ENCODE measurements at places on chromosomes 12 and 14. TPM values are rescaled to one million over a fixed set of nuclear protein-coding genes. Genes with fewer than 3 reads are reported as not detected.

DNA sequence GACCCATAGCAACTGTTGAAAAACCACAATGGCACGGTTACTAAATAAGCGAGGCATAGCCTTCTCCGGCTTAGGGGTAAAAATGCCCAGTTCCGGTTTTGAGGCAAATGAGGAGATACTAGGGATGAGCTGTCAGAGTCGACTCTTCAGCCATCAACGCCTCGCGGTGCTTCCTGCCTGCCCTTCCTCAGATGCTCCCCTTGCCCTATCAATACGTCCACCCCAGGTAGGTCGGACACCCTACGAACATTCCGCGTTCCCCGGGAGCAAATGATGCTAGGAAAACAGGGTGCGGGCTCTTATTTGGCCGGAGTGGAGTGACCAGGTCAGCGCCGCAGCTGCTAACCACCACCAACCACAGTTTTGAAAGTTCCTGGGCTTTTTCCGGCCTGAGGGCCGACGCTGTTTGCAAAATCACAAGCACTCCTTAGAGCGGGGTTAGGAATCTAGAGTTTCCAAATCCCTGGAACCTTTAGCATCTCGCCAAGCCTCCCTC is 1.2 kb downstream of the SRSF9 start:
- peaks cover 22% of the 10 kb centered on the region for H3K36me3 ChIP-seq
- H3K4me1 ChIP-seq: no peaks in the 10 kb centered on the region
- DNase-seq: peak; percentile 68
- peak overlapping the region; percentile 94 for H3K4me3 ChIP-seq
- no peaks in the 10 kb centered on the region for H3K27me3 ChIP-seq

GRCh38 chr14:105665247-105665950 is 139.0 kb downstream of the TMEM121 start:
- DNase-seq: no peak
- no peaks in the 10 kb centered on the region for H3K36me3 ChIP-seq
- H3K4me3 ChIP-seq: no peak overlapping the region
- H3K27me3 ChIP-seq: no peaks in the 10 kb centered on the region

GRCh38 chr14:33063521-33063920 is 124.8 kb downstream of the NPAS3 start:
- no peaks in the 10 kb centered on the region for H3K4me1 ChIP-seq
- no peak overlapping the region for H3K4me3 ChIP-seq
- DNase-seq: no peak
- no peak overlapping the region for H3K27ac ChIP-seq

- no peak for DNase-seq
- no peak overlapping the region for H3K27ac ChIP-seq
- H3K4me1 ChIP-seq: no peaks in the 10 kb centered on the region
- no peaks in the 10 kb centered on the region for H3K36me3 ChIP-seq
- H3K27me3 ChIP-seq: no peaks in the 10 kb centered on the region
Measured at GRCh38 chr12:61018571-61018970, 1241.6 kb upstream of the USP15 start.

DNA sequence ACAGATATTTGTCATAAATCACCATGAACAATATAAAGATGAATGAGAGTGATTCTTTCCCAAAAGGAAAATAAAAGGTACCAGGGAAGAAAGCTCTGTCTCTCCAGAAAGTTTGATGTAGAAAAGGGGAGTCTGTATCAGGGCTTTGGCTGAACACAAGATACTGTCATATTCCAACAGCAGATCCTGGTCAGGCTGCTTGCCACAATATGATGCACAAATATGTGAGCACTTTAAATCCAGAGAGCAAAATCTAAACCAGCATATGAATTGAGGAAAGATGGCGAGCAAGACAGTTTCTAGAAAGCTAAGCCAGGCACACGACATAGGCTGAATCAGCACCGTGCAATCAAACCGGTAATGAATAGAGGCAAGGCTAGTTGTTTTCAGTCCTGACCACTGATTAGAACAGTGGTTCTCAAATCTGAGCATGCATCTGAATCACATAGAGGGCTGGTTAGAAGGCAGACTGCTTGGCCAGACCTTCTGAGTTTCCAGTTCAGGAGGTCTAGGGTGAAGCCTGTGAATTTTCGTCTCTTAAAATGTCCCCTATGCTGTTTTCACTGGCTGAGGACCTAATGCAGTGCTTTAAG is 60.7 kb downstream of the PLCZ1 start:
- no peaks in the 10 kb centered on the region for H3K27me3 ChIP-seq
- no peaks in the 10 kb centered on the region for H3K36me3 ChIP-seq
- no peak for DNase-seq
- no peak overlapping the region for H3K4me3 ChIP-seq
- no peak overlapping the region for H3K27ac ChIP-seq

- peaks cover 1% of the 10 kb centered on the region for H3K36me3 ChIP-seq
- DNase-seq: peak; percentile 89
- H3K27me3 ChIP-seq: no peaks in the 10 kb centered on the region
- peak overlapping the region; percentile 93 for H3K27ac ChIP-seq
- peaks cover 68% of the 10 kb centered on the region for H3K4me1 ChIP-seq
Measured at GRCh38 chr12:6554168-6555017, 1.4 kb downstream of the IFFO1 start.

GRCh38 chr14:94021416-94022157 is 4.6 kb upstream of the OTUB2 start:
- H3K27me3 ChIP-seq: no peaks in the 10 kb centered on the region
- no peaks in the 10 kb centered on the region for H3K36me3 ChIP-seq
- no peak overlapping the region for H3K27ac ChIP-seq

DNA sequence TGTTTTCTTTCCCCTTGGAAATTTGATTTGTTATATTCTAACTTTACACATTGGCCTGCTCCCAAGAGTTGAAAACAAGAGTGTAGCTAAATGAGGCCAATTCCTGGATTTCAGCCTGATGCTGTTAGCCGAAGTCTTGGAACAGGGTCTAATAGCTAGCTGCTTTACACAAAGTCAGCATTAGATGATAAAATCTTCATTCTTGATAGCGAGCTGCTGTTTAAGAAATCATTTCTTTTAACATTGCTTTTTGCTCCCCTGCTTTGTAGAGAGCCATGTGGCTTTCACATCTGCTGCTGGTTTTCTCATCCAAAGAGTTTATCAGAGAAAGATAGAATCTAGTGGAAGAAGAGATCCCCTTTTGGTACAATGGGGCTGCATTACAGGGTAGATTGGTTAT is 22.3 kb downstream of the FBXW8 start:
- no peaks in the 10 kb centered on the region for H3K27me3 ChIP-seq
- peaks cover 31% of the 10 kb centered on the region for H3K4me1 ChIP-seq
- H3K27ac ChIP-seq: no peak overlapping the region
- H3K36me3 ChIP-seq: peaks cover 20% of the 10 kb centered on the region
- DNase-seq: no peak

GRCh38 chr12:74539765-74540526 is 2.3 kb downstream of the ATXN7L3B start:
- no peak for DNase-seq
- H3K4me3 ChIP-seq: peak overlapping the region; percentile 89

GRCh38 chr12:104964167-104964855 is 6.2 kb upstream of the SLC41A2 start:
- no peaks in the 10 kb centered on the region for H3K27me3 ChIP-seq
- H3K4me1 ChIP-seq: peaks cover 3% of the 10 kb centered on the region
- H3K27ac ChIP-seq: no peak overlapping the region
- H3K36me3 ChIP-seq: no peaks in the 10 kb centered on the region
- DNase-seq: no peak

The CACNA1C gene
- total RNA-seq: 165 TPM

The ETFBKMT gene
- total RNA-seq: 3.1 TPM

The DPY19L2 gene
- total RNA-seq: 13.5 TPM

All from sigmoid colon (tissue), 7 donors.